ENCODE measurements at places on chromosomes 11 and 22.

DNA sequence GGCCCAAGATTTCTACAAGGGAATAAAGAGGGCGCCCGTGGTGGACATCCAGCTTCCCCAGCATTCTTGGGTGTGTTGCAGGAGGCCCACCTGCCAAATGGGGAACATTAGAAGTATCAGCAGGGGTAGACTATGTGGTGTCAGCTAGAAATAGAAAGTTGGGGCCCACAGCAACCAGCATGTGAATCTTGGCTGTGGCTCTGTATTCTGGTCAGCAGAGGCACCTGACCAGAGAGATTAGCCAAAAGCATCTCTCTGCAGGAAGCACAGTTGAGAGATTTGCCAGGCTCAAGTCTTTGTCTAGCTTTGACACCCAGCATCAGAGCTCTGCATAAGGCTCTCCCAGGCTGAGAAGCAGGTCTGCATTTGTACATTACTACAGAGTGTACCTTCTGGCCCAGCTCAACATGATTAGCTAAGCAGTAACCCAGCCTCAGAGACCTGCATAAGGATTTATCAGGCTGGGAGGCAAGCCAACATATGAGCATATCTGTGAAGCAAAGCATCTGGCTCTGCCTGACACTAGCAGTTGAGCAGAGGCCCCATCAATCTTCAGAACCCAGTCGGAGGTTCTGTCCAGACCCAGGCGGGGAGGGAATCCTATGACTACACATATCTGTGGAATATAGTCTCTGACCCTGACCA, 79.9 kb downstream of the MS4A13 start:
- DNase-seq = no peak

DNA sequence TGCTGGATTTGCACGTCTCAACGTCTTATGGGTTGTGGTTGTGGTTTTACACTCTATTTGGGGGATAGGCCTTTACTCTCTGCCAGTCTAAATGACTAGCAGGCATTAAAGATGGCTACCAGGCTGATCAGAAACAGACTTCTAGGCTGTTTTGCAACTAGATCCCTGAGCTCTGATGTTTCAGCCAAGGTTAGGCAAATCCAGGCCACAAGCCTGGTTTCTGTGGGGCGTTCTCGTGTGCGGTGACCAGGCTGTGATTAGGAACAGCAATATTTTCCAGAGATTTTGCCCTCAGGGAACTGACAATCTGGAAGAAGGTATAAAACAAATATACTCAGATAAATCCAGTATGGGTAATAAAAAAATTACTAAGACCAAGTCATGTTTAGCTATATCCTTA, 502.4 kb downstream of the INSC start:
- DNase-seq = no peak

DNA sequence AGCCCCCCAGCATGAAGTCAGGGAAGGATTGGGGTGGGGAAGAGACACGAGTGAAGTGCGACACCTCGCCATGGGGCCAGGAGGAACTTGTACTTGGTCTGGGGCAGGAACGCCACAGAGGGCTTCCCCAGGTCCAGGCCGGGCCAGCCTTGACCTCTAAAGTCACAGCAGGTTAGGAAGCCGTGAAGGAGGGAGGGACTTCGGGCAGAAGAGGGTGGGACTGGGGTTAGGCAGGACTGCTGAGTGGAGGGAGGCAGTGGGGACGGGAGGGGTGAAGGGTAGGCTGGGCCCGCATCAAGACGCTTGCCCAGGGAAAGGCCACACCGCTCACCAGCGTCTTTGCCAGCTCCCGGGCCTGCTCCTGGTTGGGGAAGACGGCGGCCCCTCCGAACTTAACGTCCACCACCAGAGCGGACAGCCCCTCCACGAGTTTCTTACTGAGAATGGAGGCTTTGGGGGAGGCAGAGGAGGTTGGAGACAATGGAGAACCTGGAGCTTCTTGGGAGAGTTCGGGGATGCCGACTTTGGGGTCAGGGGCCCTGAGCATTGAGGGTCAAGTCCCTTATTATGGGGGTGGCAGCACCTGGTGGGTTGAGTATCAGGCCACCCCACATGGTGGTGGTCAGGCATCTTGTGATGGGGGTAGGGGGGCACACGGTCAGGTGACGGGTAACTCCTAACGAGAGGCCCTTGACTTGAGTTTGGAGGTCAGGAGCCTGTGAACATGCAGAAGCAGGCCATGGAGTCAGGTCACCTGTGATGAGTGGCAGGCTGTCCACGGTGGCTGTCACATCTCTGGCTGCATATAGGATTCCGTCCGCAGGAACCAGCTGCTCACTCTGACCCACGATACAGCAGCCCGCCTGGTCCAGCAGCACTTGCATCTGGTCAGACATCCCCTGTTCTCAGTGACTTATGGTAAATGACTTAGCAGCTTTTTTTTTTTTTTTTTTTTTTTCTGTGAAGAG, 1.7 kb upstream of the SCO2 start:
- no peak for DNase-seq

DNA sequence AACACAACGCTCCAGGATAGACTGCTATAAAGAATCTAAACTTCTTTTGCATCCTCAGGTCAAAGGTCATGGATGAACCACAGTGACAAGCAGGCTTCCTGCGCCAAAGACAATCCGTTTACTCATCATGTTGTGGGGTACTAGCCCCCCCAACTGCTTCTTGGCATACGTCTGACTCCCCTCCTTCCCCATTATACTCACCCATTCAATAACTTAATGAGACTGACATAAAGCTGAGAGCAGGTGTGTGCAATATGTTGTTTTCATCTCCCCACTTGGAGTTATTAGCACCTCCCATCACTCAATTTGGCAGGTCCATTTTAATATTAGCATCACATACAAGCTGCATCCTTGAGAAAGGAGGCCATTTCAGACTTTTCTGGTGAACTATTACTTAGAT, 157.1 kb downstream of the CADM1 start:
- DNase-seq = no peak

GRCh38 chr22:40654522-40655167, 18.1 kb upstream of the MRTFA start:
- no peak for DNase-seq

- no peak for DNase-seq
Measured at GRCh38 chr11:114977651-114978050, 299.3 kb downstream of the NXPE2 start.

DNA sequence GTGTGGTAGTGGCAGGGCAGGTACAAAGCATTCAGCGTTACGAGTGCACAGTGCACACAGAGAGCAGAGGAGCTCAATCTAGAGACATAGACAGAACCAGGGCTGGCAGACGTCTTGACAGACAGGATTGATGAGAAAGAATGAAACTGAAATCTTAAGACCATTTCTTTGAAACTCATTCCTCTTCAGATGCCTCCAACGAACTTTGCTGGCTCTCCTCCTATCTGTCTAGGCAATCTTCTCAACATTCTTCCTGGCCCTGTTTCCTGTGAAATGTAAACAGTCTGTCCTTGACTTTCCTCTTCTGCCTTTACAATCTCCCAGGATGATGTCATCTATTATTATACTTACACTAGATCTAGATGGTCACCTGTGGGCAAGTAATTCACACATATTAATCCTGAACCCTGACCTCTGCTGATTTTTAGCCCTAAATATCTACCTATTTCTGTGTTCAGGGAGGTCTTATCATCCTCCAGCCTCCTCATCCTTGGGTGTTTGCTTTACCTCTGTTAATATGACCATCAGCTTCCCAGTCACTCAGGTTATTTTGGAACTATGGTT, 119.5 kb downstream of the ENTHD1 start:
- DNase-seq = peak; percentile 12

GRCh38 chr11:105104292-105104691, 35.3 kb downstream of the CARD18 start:
- no peak for DNase-seq

DNA sequence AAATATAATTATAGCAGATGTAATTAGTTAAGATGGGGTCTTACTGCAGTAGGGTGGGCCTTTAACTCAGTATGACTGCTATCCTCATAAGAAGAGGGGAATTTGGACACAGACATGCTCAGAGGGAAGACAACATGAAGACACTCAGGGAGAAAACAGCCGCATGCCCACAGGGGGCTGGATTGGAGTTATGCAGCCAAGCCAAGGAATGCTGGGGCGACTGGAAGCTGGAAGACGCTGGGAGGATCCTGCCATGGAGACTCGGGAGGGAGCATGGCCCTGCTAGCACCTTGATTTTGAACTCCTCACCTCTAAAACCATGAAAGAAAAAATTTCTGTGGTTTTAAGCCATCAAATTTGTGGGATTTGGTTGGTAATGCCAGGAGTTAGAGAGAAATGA, 40.9 kb downstream of the PANX1 start:
- DNase-seq = no peak

- DNase-seq = no peak
Measured at GRCh38 chr11:15198284-15198683, 83.6 kb downstream of the INSC start.

- no peak for DNase-seq
Measured at GRCh38 chr11:70788248-70789022, 390.1 kb downstream of the CTTN start.

DNA sequence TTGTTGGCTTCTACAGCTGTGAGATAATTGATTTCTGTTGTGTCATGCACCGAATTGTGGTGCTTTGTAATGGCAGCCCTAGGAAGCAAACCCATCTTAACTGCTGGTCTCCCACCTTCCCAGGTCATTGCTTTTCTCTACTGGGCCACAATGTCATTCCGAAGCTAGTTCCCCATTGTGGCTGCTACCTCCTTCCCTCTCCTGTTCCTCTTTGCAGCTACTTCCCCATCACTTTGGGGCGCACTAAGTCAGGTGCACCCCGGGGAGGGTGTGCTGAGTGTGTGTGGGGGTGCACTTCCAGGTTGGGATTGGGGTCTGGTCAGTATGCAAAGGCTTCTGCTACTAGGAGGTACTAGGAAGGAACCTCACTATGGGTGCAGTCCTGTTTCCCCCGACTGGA, 109.3 kb downstream of the ST3GAL4 start:
- no peak for DNase-seq

GRCh38 chr11:46188017-46188416, 66.8 kb upstream of the PHF21A start:
- no peak for DNase-seq

GRCh38 chr11:66848671-66849500, 5.6 kb downstream of the RCE1 start:
- DNase-seq = no peak

GRCh38 chr11:105738251-105738650, 128.4 kb downstream of the GRIA4 start:
- DNase-seq = no peak

- no peak for DNase-seq
Measured at GRCh38 chr11:126279191-126279590, 3.7 kb upstream of the TIRAP start.

DNA sequence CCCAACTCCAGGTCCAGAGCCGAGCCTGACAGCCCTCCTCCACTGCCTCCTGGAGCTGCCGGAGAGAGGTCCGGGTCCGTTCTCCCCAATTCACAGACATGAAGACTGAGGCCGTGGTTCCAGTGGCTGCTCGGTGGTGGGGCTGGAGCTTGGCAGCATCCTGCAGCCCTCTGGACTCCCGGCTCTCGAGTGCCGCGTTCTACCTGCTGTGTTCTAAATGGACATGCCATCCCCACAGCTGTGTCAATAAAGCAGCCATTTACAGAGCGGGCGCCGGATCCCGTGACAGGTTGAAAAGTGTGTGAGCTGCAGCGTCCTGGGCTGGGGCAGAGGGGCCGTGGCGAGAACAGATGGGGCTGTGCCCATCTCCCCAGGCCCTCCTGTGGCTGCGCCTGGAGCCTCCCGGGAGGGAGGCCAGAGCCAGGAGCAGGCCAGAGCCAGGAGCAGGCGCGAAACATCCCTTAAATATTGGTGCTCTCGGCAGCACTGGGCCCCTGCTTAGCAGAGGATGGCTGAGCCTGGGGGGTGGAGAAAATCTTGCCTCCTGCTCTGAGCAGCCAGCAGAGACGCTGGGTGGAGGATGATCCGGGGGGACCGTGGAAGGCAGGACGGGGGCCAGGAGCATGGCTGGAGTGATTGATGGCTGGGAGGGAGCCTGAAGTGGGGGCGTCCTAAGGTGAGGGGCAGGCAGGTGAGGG, 46.2 kb downstream of the FLRT1 start:
- no peak for DNase-seq

- DNase-seq = no peak
Measured at GRCh38 chr11:56841210-56841810, 92.8 kb upstream of the OR9G4 start.

- no peak for DNase-seq
Measured at GRCh38 chr11:96114178-96115064, 190.5 kb upstream of the MTMR2 start.

- no peak for DNase-seq
Measured at GRCh38 chr11:73493956-73494598, 103.8 kb downstream of the FAM168A start.

- no peak for DNase-seq
Measured at GRCh38 chr11:93672280-93672679, 10.8 kb downstream of the CEP295 start.

DNA sequence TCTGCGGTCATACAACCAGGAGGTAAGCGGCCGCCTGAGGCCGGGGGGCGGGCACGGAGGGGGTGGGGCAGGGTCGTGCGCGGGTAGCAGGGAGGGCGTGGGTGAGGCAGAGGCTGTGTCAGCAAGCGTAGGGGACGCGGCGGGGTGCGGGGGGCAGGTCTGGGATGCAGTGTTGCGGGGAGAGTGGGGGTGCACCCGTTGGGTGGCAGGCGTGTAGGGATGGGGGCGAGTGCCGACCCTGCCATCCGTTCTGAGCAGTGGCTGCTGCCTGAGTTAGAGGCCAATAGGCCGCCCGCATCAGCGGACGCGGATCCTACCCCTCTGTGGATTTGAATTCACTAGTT, 1.4 kb downstream of the RIC8A start:
- DNase-seq = no peak

- DNase-seq = no peak
Measured at GRCh38 chr11:105074166-105074530, 29.0 kb upstream of the CARD16 start.

DNA sequence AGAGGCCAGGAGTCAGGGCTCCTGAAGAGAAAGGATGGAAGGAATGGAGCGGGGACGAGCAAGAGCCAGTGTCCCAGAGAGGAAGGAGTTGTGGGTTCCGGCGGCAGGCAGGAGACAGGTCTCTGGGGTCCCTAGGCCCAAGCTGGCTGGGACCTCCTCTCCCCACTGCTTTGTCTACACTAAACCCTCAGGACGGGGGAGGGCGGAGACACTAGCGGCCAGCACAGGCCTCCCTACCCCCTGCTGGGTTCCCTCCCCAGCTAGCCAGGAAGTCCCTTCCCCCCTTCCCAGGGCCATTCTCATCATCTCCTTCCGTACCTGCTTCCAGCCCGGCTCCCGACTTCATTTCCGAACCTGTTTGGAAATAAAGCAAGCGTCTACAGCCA, 79.5 kb downstream of the ST3GAL4 start:
- DNase-seq = no peak

All from stimulated activated CD4-positive, alpha-beta T cell treated with anti-CD3 and anti-CD28 coated beads, Interleukin-4, amount 100 ng/mL, for 1 hour (primary cell).